Retinal pigment epithelial cell (primary cell): ENCODE measurements at places on chromosomes 16 and 17.

DNA sequence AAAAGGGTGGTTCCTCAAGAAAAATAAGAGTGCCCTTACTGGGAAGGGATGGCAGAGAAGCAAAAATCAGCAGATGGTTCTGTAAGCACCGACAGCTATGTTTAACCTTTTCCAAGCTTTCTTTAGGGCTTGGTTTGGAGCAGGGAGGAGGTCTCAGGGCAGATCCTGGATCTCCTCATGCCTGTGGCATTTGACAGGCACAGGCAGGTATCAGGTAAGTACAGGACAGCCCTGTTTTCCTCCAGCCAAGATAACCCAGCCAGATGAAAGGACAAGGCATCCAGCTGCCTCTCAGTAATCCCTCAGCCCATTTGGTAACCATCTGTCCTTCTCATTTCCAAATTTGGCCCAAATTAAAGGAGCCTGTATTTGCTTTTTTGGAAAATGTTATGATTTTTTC, 141.5 kb downstream of the TOX3 start:
- no peak for DNase-seq

GRCh38 chr17:47852113-47852949, 1.4 kb upstream of the SP6 start:
- no peak for DNase-seq

DNA sequence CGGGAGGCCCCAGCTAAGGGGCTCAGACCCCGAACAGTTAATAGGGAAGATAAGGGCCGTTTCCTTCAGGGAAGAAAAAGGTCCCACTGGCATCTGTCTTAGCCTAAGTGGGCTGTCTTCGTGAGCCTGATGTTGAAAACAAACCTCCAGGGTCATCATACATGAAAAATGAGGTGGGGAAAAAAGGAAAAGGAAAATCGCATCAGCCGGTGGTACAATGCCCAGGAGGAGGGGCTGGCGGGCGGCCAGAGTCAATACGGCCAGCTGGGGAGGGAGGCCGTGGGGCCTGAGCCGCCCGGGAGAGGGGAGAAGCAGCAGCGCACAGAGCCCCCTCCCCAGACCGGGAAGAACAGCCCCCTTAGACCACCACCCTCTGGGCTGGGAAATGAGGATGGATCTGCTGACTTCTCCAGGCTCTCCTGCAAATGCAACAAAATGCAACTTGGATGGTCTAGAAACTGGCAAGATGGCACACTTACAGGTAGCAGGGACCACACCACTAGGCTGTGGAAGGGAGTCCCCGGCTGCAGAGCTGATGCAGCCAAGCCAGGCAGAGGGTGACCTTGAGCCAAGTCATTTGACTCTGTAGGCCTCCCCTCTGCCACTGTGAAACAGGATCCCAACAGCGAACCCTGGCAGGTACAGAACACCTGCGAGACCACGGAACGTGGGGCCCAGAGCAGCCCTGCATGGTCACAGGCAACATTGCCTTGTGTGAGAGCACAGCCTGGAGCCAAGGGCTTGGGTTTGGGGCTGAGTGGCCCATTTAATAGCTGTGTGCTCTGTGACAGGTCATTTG, 448.5 kb downstream of the SOX9 start:
- DNase-seq: no peak

GRCh38 chr16:25626172-25626571, 65.6 kb upstream of the HS3ST4 start:
- no peak for DNase-seq

DNA sequence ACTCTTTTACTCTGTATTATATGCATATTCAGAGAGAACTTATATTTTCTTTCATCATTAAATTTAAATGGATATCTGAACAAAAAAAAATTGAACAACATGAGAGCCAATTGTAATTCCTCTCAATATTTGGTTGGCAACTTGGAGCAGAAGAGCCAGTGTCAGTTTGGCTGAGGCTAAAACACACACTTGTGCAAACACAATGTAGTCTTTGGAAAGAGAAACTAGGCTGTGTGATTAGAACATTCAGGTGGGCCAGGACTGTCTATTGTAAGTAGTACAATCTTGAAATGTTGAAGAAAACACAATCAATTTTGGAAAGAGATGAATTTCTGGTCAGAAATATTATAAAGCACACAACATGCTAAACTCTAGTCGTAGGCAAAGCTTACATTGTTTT, 17.0 kb downstream of the DCAF7 start:
- DNase-seq: no peak

DNA sequence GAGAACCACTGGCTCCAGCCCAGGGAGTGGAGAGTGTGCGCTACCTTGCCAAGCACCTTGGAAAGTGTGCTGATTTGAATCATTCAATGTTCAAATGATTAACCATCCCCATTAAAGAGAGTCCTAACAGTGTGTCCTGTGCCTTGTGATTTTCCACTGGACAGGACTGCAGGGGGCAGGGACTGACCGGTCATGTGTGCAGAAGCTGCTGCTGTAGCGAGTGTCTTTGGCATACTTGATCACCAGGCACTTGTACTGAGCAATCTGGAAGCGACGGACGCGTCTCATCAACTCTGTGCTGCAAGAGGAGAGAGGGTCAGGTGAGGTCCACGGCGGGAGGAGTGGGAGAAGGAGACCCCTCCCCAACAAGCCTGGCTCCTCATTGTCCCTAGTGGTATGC, 2.0 kb downstream of the TK1 start:
- DNase-seq: no peak

DNA sequence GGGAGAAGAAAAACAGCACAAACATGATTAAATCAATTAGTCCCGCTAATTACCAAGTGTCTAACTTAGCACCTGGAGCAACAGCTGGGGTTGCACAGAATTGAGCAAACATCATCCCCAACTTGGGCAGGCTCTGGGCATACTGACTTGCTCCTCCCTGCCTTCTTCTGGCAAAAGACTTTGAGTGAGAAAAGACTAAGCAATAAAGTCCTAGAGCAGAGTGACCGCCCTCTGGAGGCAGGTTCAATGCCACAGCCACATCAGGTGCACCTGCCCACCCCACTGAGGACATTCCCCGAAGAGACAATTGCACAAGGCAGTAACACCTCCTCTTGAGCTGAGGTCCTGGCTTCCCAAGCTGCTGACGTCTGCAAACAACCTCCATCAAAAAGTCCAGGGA, 358.3 kb downstream of the SOX9 start:
- no peak for DNase-seq

DNA sequence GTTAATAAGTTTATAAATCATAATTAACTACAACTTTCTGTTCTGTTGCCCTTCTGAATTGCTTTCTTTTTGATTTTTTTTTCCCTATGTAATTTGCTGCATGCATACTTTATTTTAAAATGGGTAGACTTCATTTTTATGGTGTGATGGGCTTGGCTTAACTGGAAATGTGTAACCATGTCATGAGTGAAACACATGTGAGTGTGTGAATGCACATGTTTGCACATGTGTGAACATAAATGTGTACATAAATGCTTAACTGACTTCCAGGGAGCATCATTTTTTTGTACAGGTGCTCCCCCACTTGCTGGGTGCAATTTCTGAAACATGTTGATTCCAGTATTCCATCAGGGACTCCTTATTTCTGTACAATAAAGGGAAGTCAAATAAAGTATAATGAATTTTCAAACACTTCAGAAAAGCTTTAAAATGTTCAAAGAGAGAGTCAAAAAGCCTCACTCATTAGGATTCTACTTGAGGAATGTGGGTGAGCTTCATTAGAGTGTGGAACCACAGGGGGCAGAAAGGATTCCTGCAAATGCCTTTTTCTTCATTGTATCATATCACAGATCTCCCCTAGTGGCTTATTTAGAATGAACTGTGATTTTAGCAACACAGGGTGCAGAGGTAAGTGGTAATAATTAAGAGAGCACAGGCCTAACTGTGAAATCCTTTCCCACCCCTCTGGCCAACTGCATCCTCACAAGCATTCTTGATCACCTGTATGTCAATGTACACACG, 31.7 kb upstream of the CDH11 start:
- DNase-seq: no peak

DNA sequence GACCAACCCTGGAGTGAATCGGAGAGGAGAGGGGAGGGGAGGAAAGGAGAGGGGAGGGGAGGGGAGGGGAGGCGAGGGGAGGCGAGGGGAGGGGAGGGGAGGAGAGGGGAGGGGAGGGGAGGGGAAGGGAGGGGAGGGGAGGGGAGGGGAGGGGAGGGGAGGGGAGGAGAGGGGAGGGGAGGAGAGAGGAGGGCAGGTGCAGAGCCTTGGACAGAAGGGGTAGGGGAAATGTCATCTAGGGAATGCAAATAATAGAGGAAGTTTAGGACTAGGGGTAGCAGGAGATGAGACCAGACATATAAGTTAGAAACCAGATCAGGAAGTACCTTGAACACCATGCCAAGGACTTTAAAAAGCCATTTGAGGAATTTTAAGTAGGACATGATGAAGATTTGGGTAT, 119.8 kb downstream of the RBFOX3 start:
- DNase-seq: no peak

DNA sequence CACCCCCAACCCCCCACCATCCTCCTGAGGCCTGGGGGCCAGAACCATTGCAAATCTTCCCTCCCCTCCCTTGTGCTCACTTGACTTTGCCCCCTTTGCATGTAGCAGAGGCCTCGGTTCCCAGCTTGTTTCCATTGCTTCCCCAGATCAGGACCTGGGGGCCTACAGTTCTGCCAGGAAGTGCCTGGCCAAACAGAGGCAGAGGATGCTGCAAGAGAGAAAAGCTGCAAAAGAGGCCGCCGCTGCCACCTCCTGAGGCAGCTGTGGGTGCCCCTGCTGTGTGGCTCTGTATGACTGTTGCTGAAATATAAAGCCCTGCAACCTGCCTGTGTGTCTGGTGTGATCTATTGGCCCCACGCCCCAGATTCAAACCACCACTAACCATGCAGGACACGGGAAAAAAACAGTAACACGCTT, 2.3 kb downstream of the NDUFB10 start:
- no peak for DNase-seq

DNA sequence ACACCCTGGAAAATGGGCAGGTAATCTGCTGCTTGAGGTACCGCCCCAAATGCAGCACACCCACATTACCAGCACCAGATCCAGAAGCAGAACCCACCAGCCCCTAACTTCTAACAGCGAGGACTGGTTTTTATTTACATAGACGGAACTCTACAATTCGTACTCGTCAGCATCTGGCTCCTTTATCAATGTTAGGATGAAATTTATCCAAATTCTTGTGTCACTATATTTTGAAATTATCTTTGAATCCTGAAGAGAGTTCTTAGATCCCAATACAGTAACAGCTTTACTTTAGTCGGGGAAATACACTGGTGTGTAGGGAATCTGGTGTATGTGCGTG, 332 bp upstream of the ALG1 start:
- no peak for DNase-seq

GRCh38 chr16:31385680-31386079, 7.5 kb upstream of the ITGAD start:
- DNase-seq: no peak

DNA sequence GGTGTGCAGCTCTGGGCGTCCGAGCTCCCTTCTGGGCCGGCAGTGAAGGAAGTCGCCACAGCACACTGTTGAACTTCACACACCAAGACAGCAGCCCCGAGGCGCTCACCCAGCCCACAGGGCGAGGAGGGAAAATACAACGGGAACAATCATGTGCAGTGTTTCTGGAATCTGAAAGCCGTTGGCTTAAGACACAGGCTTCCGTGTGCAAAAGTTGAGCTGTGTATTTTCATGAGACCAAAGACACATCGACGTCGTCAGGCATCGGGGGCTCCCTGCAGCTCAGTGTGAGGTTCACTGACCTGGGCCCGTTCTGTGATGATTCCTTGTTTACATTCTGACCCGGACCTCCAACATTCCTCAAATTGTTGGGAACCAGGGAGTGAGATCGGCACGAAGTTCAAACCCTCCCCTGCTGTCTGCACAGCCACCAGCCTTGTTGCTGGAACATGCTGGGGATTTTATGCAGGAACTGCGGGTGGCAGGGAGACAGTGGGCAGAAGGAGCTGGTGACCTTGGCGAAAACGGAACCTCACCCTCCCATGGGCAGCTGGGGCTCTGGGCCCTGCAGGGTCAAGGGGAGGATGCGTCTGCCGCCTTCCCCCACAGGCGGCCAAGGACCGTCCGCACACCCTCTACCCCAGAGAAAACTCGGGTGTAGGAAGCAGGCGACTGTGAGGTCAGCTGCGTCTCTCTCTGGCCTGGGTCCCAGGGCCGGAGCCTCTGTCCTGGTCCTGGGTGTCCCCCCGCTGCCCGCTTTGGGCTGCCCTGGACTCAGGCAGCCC, 72.2 kb downstream of the METRNL start:
- peak; percentile 17 for DNase-seq

DNA sequence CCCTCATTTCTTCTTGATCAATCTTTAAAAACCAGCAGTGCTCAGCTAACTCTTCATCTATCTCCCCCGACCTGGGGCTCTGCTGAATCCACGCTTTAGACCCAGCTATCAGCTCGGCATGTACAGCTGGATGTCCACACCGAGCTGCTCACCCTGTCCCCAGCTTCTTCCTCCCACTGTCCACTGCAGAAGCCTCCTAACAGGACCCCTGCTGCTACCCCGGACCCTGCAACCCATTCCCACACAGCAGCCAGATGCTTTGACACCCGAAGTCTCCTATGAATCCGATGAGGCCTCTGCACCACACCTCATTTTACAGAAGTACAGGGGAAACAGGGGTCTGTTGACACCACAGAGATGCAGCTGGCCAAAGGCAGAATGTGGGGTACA, 13.8 kb downstream of the GCGR start:
- DNase-seq: no peak

- peak; percentile 82 for DNase-seq
Observed at GRCh38 chr17:42422958-42423712, at the start of gene CAVIN1. Gene CAVIN1, minus strand, starts transcription at chr17:42423256. Its CDS starts 159 bp downstream, at chr17:42423097.

DNA sequence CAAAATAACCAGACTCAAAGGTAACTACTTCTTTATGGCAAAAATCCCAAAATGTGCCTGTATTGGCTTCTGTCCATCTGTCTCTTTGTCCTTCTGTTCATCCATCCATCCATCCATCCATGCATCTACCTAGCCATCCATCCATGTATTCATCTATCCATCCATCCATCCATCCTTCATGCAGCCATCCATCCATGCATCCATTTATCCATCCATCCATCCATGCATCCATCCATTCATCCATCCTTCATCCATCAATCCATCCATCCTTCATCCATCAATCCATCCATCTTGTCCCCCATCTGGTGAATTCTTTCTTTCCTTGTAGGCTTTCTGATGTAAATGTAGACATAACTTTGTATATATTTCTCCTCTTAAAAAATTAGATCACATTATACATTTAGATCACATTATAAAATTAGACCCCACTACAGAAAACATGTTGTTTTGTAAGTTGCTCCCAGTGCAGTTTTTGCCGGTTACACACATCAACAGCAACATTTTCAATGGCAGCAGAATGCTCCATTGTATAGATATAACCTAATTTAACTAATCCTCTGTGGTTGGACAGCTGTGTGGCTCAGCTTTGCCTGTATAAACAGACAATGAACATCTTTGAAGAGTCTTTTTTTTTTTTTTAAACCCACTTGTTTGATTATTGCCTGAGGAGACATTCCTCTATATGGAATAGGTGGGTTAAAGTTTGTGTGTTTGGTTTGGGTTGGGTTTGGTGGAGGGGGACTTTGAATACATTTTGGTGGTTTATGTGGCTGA, 72.0 kb downstream of the MSI2 start:
- DNase-seq: no peak

- no peak for DNase-seq
Observed at GRCh38 chr16:54817432-54817831, 113.2 kb upstream of the IRX5 start.
